ENCODE measurements at places on chromosomes 5 and 9. TPM values are rescaled to one million over a fixed set of nuclear protein-coding genes. Genes with fewer than 3 reads are reported as not detected.

The PCDHGA10 gene
- 4.6 TPM for total RNA-seq

- DNase-seq = no peak
These were observed 201.2 kb downstream of the TSSK1B start for GRCh38 chr5:113233606-113234005.

The SLC6A18 gene
- total RNA-seq = not detected

DNA sequence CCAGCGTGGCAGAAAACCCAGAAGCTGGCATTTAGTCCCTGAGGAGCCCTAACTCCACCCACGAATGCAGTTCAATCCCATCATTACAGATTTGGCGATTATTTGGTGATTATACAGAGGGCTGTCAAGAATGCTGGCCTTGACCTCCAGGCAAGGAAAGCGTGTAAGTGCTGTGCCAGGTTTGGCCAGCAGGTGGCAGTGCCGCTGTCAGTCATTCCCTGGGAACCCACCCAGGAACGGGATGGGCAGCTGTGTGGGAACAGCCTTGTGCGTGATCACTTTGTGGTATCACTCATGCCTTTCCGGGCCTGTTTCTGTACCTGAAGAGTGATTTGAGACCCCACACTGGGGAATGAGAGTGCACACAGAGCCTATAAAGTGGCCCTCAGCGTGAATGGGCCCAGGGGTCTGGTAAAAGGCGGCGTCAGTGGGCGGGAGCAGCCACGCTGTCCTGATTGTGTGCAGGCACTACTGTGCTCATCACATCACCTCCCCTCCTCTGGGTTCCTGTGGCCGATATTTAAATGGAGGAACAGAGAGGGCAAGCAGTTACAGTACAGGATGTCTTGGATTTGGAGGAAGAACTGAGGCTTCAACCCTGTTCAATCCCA lies 215.6 kb downstream of the ROR2 start:
- peak; percentile 81 for DNase-seq

The LTC4S gene
- 16.1 TPM for total RNA-seq
